Transverse colon (tissue), 4 donors: ENCODE measurements at places on chromosomes 1 and 21. TPM values are rescaled to one million over a fixed set of nuclear protein-coding genes. Genes with fewer than 3 reads are reported as not detected.

PRAMEF7 gene
- total RNA-seq = not detected

SLC19A2 gene
- 20.2 TPM for total RNA-seq

CTSK gene
- total RNA-seq = 23.3 TPM

CYP4B1 gene
- total RNA-seq = 77.8 TPM

MPZ gene
- 1.6 TPM for total RNA-seq

CD34 gene
- 85.2 TPM for total RNA-seq

ADAMTS4 gene
- total RNA-seq = 11.9 TPM

CNKSR1 gene
- 88.0 TPM for total RNA-seq

OR2G6 gene
- not detected for total RNA-seq

- H3K36me3 ChIP-seq = peaks cover 22% of the 10 kb centered on the region
- no peaks in the 10 kb centered on the region for H3K27me3 ChIP-seq
- H3K4me1 ChIP-seq = no peaks in the 10 kb centered on the region
- H3K27ac ChIP-seq = no peak overlapping the region
Observed at GRCh38 chr21:33578959-33579542, 9.4 kb downstream of the DONSON start.

- no peaks in the 10 kb centered on the region for H3K36me3 ChIP-seq
- no peak within 1 kb of the TSS for H3K27ac ChIP-seq
- peak; percentile 13 for DNase-seq
- peaks cover 8% of the 10 kb centered on the region for H3K4me1 ChIP-seq
- H3K27me3 ChIP-seq = peaks cover 11% of the 10 kb centered on the region
- H3K4me3 ChIP-seq = peak within 1 kb of the TSS; percentile 11
Observed at GRCh38 chr1:42784946-42785693, at the start of gene TMEM269. TSS of gene TMEM269 (plus strand) at chr1:42784991. CDS start at chr1:42789894, 4,903 bp downstream.

DNA sequence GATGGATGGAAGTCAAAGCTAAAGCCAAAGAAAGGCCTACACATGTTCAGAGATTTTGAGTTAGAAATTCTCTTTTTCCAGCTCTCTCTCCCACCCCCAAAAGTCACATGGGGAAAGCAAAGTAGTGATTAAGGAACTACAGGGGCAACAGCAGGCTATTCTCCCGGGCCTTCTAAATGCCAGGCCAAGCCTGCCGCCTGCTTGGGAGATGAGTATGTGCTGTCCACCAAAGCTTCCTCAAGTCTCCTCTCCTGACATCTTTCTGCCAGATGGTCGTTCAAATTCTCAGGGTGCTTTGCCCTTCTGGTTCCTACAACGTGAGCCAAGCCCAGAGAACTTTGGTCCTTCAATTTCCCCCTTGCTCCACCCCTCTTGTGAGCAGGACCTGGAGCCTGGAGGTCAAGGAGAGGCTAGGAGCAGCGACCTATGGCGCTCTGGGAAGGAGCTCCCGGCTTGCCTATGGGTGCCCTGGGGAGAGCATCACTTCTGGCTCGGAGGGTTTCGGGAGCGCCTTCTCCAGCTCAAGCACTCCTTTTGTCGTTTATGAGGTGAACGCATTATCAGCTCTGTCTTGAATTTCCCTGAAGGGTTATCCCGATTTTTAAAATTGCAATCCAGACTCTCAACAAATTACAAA, 4.4 kb upstream of the PRRX1 start:
- no peak overlapping the region for H3K4me3 ChIP-seq
- no peak overlapping the region for H3K27ac ChIP-seq
- H3K27me3 ChIP-seq = peaks cover 72% of the 10 kb centered on the region
- peaks cover 33% of the 10 kb centered on the region for H3K4me1 ChIP-seq
- H3K36me3 ChIP-seq = no peaks in the 10 kb centered on the region

DNA sequence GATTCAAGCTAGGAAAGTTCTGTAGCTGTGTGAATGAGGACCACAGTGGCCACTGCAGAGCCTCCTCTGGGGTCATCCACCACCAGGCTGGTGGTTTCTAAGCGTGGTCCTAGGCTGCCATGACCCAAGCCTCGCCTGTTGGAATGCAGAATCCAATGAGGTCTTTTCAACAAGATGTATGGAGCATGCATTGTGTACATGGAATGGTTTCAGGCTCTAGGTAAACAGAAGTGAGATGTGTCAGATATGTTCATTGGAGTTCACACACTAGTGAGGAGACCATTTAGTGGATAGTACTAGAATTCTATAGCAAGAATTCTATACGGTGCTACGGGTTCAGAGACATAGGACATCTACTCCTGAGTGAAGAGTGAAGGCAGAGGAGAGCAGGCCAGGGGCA, 10.7 kb downstream of the RNU5D-1 start:
- H3K4me3 ChIP-seq = no peak overlapping the region
- no peaks in the 10 kb centered on the region for H3K27me3 ChIP-seq
- H3K36me3 ChIP-seq = no peaks in the 10 kb centered on the region

DNA sequence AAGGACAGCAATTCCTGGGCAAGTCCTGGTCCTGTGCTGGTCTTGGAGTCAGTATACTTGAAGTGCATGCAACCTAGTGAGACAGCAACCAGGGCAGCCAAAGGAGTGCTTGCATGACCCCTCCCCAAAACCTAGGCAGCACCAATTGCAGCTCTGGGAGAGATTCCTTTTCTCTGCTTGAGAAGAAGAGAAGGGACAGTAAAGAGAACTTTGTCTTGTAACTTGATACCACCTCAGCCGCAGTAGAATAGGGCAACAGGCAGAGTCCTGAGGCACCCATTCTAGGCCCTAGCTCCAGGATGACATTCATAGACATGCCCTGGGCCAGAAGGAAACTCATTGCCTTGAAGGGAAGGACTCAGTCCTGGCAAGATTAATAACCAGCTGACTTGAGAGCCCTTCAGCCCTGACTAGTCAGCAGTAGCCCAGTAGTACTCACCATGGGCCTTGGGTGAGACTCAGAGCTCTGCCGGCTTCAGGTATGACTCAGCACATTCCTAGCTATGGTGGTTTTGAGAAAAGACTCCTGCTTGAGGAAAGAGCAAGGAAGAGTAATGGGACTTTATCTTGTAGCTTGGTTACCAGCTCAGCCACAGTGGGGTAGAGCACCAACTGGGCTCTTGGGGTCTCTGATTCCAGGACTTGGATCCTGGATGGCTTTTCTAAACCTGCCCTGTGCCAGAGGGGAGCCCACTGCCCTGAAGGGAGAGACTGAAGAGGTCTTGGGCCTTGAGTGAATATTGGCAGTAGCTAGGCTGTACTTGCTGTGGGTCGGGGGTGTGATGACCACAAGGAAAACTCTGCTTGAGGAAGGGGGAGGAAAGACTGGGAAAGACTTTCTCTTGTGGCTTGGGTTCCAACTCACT, 51.7 kb upstream of the ACADM start:
- no peaks in the 10 kb centered on the region for H3K27me3 ChIP-seq
- H3K4me1 ChIP-seq = no peaks in the 10 kb centered on the region
- H3K36me3 ChIP-seq = no peaks in the 10 kb centered on the region
- H3K4me3 ChIP-seq = no peak overlapping the region
- no peak overlapping the region for H3K27ac ChIP-seq
- DNase-seq = no peak

- no peaks in the 10 kb centered on the region for H3K36me3 ChIP-seq
- no peak overlapping the region for H3K4me3 ChIP-seq
- peaks cover 3% of the 10 kb centered on the region for H3K27me3 ChIP-seq
- no peak for DNase-seq
- no peak overlapping the region for H3K27ac ChIP-seq
Observed at GRCh38 chr1:157955857-157956256, 37.6 kb upstream of the KIRREL1 start.

GRCh38 chr1:217433664-217434063, 197.2 kb downstream of the GPATCH2 start:
- H3K27ac ChIP-seq = no peak overlapping the region
- no peaks in the 10 kb centered on the region for H3K4me1 ChIP-seq
- no peak overlapping the region for H3K4me3 ChIP-seq
- no peak for DNase-seq
- no peaks in the 10 kb centered on the region for H3K27me3 ChIP-seq

GRCh38 chr21:46193829-46194373, 9.6 kb upstream of the SPATC1L start:
- H3K27ac ChIP-seq = no peak overlapping the region
- DNase-seq = no peak
- no peaks in the 10 kb centered on the region for H3K4me1 ChIP-seq
- H3K4me3 ChIP-seq = no peak overlapping the region
- no peaks in the 10 kb centered on the region for H3K27me3 ChIP-seq

DNA sequence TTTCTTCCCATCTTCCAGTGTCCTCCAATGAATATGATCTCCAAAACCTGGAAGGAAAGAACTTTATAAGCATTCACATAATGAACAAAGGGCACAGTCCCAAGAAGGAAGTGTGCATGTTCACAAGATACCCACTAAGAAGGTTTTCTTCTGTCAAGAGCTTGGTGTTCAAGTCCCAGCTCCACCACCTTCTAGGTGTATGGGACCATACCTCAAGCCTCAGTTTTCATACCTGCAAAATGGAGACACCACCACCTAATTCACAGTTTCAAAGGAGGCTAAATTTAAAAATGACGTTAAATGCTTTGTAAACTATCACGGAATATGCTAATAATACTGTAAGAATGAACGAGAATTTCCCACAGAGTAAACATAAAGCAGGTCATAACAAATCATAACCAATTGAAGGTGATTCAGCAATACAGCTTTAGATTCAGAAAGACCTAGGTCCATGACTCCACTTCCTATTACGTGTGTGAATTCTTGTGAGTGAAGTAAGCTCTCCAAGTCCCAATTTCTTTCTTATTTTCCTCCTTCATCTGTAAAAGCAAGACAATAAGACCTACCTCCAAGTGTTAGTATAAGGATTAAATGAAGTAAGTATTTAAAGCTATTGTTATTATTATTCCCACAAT, 8.1 kb upstream of the KTI12 start:
- no peak overlapping the region for H3K27ac ChIP-seq
- no peak for DNase-seq
- H3K36me3 ChIP-seq = no peaks in the 10 kb centered on the region
- no peak overlapping the region for H3K4me3 ChIP-seq

- peak overlapping the region; percentile 80 for H3K27ac ChIP-seq
- H3K4me1 ChIP-seq = peaks cover 20% of the 10 kb centered on the region
Observed at GRCh38 chr1:160781914-160782689, 13.9 kb upstream of the LY9 start.

DNA sequence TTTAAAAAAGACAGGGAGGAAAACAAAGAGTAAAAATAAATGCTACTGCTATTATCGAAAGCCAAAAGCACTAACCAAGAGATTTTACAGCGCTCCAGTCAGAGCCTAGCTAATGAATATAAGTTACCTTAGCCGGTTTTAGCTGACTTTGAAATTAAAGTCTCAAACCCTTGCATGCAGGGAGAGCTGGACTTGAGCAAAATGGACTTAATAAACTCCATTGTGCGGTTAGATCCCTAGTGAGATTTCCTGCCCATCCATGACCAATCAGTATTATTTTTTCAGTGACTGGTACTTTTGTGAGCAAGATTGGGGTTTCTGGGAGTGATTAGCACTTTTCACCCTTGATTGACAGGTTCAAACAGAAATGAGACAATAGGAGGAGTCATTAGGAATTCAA, 333.4 kb upstream of the ADGRL2 start:
- H3K4me1 ChIP-seq = no peaks in the 10 kb centered on the region
- no peaks in the 10 kb centered on the region for H3K36me3 ChIP-seq
- H3K27me3 ChIP-seq = no peaks in the 10 kb centered on the region
- DNase-seq = no peak
- no peak overlapping the region for H3K27ac ChIP-seq

DNA sequence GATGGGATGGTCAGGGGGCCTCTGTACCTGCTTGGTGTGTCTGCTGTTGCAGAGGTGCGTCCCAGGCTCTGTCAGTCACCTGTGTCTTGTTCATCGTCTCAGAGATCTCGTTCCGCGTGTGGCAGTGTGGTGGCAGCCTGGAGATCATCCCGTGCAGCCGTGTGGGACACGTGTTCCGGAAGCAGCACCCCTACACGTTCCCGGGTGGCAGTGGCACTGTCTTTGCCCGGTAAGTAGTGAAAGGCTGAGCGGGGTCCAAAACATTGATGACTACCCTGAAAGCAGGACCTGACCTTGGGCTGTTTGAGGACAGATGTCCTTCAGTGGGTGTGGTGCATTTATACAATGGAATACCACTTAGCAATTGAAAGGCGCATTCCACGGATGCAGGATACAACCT, 171.0 kb downstream of the PGBD5 start:
- H3K27me3 ChIP-seq = no peaks in the 10 kb centered on the region
- H3K4me3 ChIP-seq = no peak overlapping the region
- no peak overlapping the region for H3K27ac ChIP-seq
- H3K4me1 ChIP-seq = no peaks in the 10 kb centered on the region
- H3K36me3 ChIP-seq = no peaks in the 10 kb centered on the region
- DNase-seq = no peak

- no peak overlapping the region for H3K27ac ChIP-seq
- H3K27me3 ChIP-seq = no peaks in the 10 kb centered on the region
- H3K4me3 ChIP-seq = no peak overlapping the region
- H3K36me3 ChIP-seq = no peaks in the 10 kb centered on the region
Observed at GRCh38 chr1:5120559-5120958, 466.1 kb downstream of the AJAP1 start.

DNA sequence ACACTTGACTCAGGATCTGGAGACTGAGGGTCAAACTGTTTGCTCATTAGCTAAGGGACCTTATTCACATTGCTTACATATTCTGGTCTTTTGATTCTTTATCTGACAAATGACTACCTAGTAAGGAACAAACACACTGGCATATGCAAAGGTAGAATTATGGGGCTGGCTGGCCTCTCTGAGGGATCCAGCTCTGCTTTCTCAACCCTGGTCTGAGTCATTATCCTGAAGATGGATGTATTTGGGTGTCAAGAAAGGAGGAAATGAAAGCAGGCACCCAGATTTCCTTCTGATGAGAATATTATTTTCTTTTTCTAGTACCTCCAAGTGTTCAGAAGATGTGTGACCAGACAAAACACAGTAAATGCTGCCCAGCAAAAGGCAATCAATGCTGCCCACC, 6.0 kb downstream of the SMCP start:
- H3K4me1 ChIP-seq = no peaks in the 10 kb centered on the region
- no peak overlapping the region for H3K4me3 ChIP-seq
- no peak overlapping the region for H3K27ac ChIP-seq
- no peaks in the 10 kb centered on the region for H3K27me3 ChIP-seq
- DNase-seq = no peak

DNA sequence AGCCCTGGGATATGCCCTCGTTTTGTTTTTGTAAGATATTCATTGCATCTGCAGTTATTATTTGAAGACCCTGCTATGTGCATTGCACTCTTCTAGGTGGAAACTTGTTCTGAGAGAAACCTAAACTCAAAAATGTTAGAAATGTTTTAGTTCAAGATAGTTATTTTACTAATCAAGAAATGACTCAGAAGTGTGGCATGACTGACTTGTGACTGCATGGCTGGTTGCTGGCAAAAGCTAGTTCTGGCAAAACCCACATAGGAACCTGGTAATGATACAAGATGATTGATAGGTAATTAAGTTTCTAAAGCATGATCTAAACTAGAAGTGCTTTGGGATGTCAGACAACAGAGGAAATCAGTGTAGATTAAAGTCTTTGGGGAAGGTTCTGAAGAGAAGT, 33.8 kb upstream of the NFASC start:
- peaks cover 3% of the 10 kb centered on the region for H3K4me1 ChIP-seq
- no peaks in the 10 kb centered on the region for H3K36me3 ChIP-seq
- no peak overlapping the region for H3K4me3 ChIP-seq
- H3K27ac ChIP-seq = no peak overlapping the region
- no peaks in the 10 kb centered on the region for H3K27me3 ChIP-seq
